ENCODE measurements at places on chromosomes 7 and 10.

- DNase-seq, result peak; percentile 80
Observed at GRCh38 chr7:28986765-28987110, 28.6 kb upstream of the TRIL start.

GRCh38 chr10:96414303-96414702 is 55.5 kb upstream of the OPALIN start:
- DNase-seq, result no peak

DNA sequence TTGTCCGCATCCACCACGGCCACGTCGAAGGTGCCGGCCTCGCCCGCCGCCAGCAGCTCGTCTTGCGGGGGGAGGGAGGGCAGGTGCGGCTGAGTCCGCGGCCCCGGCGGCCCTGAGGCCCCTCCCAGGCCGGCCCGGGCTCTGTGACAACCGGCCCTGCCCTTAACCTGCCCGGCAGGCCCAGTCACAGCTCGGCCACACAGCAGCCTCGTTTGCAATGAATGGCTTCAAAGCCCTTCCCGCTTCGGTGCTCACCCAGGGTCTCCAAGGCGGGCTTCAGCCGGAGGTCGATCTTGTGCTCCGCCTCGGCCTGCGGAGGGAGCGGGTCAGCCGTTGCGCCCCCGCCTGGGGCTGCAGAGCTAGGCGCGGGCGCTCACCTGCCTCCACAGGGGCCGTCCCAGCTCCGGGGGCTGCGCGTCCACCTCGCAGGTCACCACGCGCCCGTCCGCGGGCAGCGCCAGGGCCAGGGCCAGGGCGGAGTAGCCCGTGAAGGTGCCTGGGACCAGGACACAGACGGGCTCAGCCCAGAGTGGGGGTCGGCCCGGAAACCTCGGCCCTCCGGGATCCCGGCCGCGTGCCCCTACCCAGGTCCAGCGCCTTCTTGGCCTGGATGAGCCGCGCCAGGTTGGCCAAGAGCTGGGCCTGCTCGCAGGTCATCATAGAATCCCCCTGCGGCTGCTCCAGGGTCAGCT is 928 bp downstream of the COMTD1 start:
- no peak for DNase-seq

GRCh38 chr7:127934711-127935110 is 96.5 kb downstream of the LRRC4 start:
- DNase-seq, result no peak

DNA sequence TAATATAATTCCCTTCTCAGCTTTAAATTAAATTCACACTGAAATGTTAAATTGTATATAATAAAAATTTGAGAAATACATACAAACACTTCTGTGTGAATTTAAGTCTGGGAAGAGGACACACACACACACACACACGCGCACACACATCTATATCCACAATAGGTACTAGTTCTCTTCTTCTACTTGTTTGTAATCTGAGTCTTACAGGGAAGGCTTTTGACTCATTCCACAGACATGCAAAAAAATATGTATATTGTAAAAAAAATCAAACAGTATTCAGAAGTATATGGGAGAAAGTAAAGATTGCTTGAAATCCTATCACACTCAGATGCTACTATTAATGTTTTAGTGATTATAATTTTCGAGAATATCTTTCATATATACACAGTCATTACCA is 276.2 kb downstream of the MDFIC start:
- DNase-seq, result peak; percentile 49

DNA sequence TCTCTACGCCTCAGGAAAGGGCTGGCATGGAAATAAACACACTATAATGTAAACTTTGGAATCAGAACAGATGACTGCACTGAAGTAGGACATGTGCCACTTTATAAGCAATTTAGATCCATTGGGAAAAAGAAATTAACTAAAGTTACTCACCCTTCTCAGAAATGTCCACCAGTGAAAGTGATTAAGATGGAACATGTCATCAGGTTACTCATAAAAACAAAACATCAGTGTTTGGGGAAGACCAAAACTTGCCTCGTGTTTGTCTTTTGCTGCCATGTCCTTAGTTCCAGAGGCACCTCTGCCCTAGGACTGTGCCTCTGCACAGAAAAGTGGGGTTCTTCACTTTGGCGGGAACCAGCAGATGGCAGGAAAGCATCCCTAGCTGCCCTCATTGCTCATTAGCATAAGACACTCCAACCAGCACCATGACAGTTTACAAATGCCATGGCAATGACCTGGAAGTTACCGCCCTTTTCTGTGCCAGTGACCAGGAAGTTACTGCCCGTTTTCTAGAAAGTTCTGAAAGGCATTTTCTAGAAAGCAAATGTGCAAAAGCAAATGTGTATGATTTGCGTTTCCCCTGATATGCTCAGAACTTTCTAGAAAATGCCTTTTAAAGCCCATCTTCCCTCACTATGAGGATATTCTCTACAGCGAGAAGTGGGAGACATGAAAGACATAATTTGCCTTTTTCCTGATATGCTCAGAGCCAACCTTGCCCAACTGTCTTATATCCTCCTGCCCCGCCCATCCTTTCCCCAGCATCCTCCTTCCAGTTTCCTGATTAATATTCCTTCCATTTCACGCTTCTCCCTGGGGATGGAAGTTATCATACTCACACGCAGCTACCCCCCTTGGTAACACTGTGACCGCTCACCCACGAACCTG is 258.2 kb downstream of the USP6NL start:
- DNase-seq, result no peak

DNA sequence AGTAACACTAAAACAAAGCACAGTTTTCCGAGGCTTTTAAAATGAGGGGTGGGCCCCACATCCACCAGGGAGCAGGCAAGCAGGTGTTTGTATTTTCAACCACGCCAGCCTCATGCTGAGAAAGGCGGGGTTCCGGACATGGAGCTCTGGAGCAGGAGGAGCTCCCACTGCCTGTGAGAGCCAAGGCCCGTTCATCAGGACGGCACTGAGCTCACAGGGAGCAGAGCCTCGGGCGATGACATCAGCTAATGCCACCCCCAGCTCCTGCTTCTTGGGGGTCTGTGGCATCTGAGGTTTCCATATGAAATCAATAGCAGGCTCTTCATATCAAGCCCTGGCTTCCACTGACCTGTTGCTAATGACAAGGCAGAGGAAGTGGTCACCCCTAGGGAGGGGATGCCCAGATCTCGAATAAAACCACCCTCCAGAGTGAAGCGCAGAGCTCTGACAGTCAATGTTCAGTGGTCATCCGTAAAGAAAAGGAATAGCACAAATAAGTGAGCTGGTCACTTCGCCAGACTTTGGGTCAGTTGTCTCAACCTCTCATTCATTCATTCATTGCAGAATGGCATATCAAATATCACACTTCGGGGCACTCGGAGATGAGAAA is 89.1 kb downstream of the TNS3 start:
- DNase-seq, result peak; percentile 31

GRCh38 chr7:12572941-12573575 is 2.5 kb downstream of the SCIN start:
- no peak for DNase-seq

- DNase-seq, result no peak
Observed at GRCh38 chr10:13453896-13454295, 74.9 kb downstream of the BEND7 start.

DNA sequence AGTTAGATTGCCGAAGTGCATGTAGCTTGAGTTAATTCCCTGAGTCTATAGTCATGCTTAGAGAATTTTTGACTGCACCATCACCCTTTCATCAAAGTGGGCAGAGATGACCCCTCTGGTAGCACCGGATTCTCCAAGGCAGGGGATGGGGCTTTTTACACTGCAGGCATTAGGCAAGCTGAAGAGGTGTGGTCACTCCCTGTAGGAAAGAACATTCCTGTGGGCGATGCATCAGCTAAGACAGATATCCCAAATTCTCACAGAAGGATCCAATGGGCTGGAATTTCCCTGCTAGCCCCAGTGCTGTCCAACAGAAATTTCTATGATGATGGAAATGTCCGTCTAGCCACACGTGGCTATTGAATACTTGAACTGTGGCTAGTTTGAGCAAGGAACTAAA is 118.2 kb downstream of the ADAM12 start:
- DNase-seq, result peak; percentile 100

- DNase-seq, result peak; percentile 21
Observed at GRCh38 chr10:3765146-3765545, 19.9 kb downstream of the KLF6 start.

DNA sequence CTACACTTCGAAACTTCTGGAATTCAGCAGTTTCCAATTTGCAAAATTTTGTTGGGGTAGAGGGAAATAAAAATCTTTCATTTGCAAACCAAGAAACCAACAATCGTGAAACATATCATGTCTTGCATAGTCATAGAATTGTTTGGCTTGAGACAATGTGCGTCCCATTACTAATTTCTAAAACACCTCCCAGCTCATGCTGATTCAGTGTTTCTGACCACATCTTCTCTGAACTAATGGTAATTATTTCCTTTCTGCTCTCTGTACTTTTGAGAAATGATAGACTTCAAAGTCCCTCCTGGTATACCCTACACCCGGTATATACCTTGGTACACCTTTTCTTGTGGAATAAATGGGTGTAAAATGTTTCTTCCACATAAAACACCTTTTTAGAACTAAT is 41.8 kb upstream of the TSPAN13 start:
- peak; percentile 83 for DNase-seq

DNA sequence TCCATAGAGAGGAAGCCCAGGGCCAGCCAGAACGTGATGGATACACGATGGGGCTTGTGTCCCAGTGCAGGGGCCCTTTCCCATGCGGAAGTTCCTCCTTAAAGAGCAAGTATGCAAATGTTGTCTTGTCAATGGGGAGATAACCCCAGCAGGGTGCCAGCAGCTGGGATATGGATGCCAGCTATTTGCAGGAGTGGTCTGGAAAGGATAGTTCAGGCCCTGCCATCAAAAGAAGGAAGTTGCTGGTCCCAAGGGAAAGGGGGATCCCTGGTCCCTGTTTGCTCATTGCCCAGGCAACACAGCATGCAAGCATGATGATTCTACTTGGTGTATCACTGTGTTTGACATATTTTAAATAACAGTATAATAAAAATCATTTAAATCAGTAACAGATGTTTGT is 73.1 kb upstream of the HECW1 start:
- no peak for DNase-seq

DNA sequence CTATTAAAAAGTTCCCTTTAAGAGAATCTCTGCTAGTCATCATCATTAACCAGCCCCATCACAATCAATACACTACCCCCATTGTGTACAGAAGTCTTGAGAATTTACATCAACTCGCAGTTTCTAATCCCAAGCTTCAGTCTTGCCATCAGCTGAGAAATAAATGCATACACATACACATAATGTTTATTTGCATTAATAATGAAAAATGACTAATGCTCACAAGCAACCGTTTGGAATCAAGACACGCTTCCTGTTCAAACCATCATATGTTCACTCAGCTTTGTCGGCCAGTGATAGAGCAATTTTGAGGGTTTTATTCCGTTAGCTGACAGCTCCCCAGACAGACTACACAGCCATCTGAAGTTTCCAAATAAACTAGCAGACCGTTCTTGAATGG is 287.1 kb downstream of the SFMBT2 start:
- no peak for DNase-seq

GRCh38 chr10:86342111-86342863 is 24.3 kb downstream of the GRID1 start:
- DNase-seq, result no peak

DNA sequence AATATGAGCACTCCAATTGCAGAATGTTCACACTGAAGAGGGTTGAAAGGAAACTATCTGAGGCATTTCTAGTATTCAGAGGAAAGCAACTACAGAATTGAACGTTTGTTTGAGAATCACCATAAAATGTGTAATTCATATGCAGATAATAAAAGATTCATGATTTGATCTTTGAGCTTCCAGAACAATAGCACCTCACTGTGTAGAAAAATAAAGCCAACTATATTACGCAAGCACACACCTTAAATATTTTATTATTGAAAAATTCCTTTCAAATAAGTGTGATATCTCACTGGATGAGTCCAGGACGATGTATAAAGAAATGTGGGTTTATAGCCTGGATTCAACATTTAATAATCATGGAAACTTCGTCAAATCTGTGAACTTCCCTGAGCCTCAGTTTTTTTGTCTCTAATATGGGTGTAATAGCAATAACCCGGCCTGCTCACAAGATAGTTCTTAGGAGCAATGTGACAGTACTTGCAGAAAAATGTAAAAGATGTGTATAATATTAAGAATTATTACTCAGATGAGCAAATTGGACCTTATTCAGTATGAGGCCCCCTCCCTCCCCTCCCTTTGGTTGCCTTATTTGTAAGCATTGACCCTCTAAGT is 11.5 kb upstream of the CAV2 start:
- DNase-seq, result no peak

DNA sequence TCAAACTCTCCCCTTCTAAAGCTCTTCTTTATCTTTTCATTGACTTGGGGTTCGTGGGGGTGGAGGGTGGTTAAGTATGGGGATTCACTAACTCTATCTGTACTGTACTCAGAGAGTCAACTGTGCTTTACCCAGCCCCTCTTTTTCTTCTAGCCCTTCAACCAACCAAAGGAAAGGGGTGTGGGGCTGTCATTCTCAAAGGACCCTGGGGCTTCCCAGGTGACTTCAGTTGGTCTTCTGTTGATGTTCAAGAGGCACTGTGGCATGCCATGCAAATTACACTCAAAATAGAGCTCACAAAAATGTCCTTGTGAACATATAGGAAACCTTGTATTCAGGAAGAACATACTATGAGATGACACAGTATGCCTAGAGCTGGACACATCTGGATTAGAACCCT is 16.9 kb upstream of the RHOBTB1 start:
- DNase-seq, result no peak

DNA sequence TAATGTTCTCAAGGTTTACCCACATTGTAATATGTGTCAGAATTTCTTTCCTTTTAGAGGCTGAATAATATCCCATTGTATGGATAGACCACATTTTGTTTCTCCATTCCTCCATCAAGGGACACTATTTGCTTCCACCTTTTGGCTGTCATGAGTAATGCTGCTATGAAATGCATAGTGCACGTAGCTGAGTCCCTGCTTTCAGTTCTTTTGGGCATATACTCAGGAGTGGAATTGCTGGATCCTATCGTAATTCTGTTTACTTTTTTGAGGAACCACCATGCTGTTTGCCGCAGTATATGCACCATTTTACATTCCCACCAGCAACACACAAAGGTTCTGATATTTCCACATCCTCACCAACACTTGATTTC is 60.0 kb downstream of the PRF1 start:
- no peak for DNase-seq

DNA sequence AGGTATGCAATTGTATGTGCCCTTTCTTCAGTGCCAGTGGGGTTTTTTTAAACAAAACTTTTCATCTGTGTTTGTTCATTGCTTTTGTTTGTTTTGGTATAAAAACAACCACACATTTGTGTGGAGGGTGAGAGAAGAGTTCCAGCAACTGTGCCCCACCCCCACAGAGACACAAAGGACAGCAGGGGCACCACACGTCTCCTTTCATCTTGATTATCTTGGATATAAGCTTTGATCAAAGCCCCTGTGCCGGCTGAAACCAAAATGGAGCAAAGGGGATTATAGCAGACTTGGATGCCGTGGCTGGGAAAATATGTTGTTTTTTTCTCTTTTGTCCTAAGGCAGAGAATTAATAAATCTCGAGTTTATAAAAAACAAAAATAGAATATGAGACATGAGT is 111.8 kb upstream of the RSU1 start:
- no peak for DNase-seq

- peak; percentile 63 for DNase-seq
Observed at GRCh38 chr10:78047314-78047891, 13.7 kb downstream of the RPS24 start.

Measured in astrocyte (in vitro differentiated cells and primary cell).